CD4-positive, alpha-beta T cell treated with Interleukin-4 for 4 hours (primary cell): ENCODE measurements at places on chromosomes 6 and 20.
A peak's percentile ranks its signal among the peaks of the same experiment; 100 is the strongest.

DNA sequence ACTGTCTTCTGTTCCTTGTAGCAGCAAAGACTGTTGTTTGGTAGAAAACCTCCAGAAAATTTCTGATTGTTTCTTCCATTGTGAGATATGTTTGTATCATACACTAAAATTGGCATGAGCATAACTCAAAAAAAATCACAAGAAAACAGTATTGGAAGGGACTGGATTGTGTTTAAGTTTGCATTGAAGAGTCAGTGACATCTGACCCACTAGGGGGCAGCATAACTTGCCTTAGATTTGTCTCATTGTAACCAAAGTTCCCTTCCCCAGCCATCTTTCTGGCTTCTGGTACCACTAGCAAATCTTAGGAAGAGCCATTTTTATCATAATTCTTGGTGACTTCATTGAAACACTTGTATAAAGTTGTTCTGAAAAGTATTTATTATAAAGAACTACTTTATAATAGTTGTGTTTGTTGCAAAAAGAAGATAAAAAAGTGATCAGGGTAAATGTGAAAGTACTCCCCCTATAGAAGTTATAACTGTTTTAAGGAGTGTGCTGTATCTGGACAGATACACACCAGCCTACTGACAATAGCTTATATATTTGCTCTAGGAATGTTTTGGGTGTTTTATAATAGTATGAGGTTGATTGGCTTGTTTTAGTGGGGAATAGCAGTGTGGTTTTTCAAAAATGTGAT, 7.7 kb downstream of the CSTF1 start:
- DNase-seq = peak; percentile 74

GRCh38 chr20:50005471-50005981, 22.7 kb downstream of the SNAI1 start:
- DNase-seq = no peak

DNA sequence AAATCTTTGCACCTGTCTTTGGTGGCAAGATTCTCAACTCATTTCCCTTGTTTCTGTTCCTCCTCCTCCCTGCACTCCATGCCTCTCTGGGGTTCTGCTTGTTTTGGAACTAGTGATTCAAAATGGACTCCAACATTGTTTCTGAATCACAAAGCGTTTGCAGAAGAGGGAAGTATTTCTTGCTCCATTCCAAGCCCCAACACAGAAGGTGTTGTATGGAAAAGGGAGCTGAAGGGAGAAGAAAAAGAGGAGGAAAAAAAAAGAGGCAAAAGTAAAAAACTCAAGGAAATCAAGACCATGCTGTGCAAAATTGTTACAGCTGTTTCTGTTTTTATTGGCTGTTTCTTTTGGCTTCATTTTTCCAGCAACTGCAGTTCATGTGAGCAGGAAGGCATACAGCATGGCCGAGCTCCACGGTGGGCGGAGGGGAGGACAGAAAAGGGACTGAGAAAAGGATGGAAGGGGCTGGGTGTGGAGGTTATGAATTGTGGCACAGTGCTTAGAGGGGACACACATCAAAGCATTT, 66.9 kb upstream of the PRL start:
- DNase-seq = no peak

GRCh38 chr20:37365760-37366638, 20.1 kb downstream of the SRC start:
- peak; percentile 16 for DNase-seq

DNA sequence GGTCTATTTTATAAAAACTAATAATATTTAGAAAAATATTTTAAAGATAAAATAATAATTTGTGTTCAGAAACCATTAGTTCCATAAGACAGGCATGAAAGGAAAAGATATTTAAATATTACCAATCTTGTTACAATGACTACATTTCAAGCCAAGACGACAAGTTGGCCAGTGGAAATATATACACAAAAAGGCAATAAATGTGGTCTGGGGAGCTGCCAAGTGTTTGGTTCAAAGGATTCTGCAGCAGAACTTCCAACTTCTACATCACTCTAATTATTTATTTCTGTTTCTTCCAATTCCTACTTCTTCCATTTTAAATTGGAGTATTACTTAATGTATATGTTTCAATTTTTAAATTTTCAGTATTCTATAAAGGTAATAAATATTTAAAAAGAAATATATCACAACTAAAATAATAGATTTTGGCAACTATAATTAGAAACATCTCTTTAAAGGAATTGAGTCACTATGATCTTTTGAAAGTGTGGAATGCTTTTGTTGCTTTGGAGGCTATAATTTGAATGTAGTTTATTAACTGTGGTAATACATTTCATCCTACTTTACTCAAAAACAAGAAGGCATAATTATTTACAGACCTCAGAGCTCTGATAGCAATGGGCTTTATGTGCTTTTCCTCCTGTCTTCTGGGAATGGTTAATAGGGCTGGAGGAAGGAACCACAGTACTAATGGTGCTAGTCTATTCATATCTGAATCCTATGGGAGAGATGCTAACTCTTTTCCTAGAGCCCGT, 129.7 kb upstream of the FAM184A start:
- no peak for DNase-seq

DNA sequence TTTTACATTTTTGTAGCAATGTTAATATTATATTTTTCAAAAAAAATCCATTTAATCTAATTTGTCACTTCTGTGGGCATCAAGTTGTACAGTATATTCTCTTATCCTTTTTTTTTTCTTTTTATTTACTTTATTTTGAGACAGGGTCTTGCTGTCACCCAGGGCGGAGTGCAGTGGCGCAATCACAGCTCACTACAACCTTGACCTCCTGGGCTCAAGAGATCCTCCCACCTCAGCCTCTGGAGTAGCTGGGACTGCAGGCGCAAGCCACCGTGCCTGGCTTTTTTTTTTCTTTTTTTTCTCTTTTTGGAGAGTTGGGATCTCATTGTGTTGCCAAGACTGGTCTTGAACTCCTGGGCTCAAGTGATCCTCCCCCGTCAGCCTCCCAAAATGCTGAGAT, 14.4 kb upstream of the BEND6 start:
- no peak for DNase-seq

- DNase-seq = no peak
These were observed 310.0 kb downstream of the ESR1 start for GRCh38 chr6:152117156-152118133.

- no peak for DNase-seq
These were observed 7.2 kb downstream of the MMS22L start for GRCh38 chr6:97275804-97276203.

- DNase-seq = no peak
These were observed 60.8 kb upstream of the CARMIL1 start for GRCh38 chr6:25218346-25218745.

DNA sequence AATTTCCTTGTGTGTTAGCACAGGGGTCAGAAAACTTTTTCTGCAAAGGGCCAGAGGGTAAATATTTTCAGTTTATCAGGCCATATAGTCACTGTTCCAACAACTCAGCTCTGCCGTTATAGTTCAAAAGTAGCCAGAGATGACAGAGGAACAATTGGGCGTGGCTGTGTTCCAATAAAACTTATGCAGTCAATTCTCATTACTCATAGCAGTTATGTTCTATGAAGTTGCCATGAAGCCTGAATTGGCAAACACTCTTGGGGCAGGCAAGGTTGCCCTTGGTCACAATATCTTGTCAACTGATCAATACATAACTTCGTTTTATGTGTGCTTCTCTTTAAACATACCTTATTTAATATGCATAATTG, 304.2 kb downstream of the TFAP2C start:
- no peak for DNase-seq

- DNase-seq = no peak
These were observed 27.3 kb downstream of the RRBP1 start for GRCh38 chr20:17654649-17655285.

- no peak for DNase-seq
These were observed 58.1 kb upstream of the PLN start for GRCh38 chr6:118489990-118490389.

- no peak for DNase-seq
These were observed 13.6 kb upstream of the GMDS start for GRCh38 chr6:2259002-2259494.

DNA sequence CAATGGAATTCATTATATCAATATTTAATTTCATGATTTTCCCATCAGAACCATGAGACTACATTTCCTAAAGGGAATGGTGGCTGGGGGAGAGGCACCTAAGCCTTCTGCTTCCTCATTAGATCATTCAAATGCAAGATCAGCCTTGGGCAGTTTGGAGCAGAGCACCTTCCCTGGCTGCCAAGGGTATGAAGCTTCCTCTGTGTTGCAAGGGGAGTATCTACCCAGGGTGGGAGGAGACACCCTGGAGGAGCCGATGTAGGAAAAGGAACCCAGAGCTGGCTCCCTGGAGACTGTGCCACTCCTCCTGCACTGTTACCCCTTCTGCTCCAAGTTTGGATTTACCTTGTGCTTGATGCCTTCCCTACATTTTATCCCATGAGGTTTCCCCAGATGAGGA, 299.7 kb upstream of the PRDM1 start:
- DNase-seq = no peak

GRCh38 chr6:16925461-16925860, 164.2 kb upstream of the ATXN1 start:
- DNase-seq = no peak

DNA sequence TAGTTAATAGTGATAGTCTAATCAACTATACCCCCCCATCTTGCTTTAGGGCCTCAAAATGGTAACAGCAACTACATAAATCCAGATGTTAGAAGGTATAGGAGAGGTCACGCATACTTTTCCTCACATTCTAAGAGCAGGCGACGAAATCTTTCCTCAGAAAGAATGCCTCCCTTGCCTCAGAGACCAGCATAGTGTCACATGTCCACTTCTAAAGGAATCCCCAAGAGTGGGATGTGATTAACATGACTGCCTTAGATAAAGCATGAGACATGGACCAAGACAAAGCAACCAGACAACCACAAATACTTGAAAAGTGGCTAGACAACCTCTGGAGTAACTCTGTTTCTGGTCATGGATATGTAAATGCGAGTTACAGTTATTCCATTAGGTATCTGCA, 710.7 kb downstream of the EYS start:
- no peak for DNase-seq
